ENCODE measurements at places on chromosomes 7 and 10.

GRCh38 chr7:120927454-120928103, 23.0 kb upstream of the ING3 start:
- no peak for DNase-seq

DNA sequence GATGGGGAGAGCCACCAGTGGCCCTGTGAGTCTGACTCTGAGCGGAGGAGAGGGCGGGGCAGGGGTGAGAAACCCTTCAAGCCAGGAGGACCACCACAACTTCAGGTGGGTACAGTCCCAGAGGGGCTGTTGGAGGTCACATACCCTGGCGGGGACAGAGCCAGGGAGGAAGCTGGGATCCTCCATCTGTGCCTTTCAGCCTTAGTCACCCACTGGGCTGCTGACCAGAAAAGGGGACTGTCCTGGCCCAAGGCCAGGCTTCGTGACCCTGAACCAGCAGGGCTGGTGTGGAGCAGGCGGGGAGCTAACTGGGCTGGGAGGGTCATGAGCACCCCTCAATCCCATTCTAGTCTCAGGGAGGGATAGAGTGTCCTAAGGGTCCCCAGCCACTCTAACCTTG, 1.5 kb upstream of the CALHM3 start:
- peak; percentile 31 for DNase-seq

- no peak for DNase-seq
These were observed 35.3 kb upstream of the TNKS2 start for GRCh38 chr10:91762878-91763277.

GRCh38 chr10:48798481-48799254, 114.0 kb downstream of the WDFY4 start:
- DNase-seq: no peak

GRCh38 chr7:100684534-100685042, 9.5 kb downstream of the GIGYF1 start:
- DNase-seq: no peak

DNA sequence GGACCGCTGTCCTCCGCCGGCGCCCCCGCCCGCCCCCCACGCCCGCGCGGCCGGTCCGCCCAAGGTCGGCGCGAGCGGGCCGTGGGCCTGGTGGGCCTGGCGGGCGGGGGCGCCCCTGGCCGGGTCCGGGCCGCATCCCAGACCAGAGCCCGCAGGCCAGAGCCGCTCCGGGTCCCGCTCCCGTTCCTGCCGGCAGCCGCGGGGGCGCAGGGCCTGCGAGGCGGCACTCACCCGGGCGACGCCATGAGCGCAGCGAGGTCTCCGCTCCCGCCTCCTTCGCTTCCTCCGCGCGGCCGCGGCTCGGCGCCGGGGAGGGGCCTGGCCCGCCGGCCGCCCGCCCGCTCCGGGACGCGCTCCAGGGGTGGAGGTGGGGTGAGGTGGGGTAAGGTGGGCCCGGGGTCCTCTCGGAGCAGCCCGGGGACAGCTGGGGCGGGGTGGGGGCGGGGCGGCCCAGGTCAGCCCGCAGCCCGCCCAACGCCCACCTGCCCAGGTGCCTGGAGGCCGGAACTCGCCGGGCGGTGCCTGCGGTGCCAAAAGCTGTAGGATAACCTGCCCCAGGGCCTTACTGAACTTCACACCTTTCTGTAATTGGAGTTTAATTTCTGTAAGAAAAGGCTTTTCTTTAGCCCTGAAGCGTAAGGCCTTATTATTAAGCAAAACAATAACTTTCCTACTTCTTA, at the start of gene URGCP:
Gene URGCP (minus strand): TSS at position 266 of the 680 bp plus-strand sequence. CDS start 21 bp downstream, at position 245.
- peak; percentile 29 for DNase-seq

- no peak for DNase-seq
These were observed 49.1 kb downstream of the MTURN start for GRCh38 chr7:30183749-30184369.

DNA sequence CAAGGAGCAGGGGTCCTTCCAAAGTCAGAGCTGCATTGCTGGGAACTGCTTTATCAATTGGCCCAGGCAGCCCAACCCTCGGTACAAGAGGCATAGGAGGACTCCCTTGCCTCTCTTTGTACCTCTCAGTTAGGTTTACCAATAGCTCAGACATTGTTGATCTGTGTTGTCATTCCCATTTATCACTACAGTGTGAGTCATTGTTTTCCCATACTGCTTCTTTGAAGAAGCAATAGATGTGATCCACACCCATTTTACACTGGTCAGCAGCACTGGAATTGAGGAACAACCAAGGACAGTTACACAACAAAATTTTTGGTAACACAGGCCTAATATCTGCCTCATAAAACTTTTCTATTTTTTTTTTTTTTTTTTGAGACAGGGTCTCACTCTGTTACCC, 307.2 kb downstream of the SNX13 start:
- peak; percentile 71 for DNase-seq

DNA sequence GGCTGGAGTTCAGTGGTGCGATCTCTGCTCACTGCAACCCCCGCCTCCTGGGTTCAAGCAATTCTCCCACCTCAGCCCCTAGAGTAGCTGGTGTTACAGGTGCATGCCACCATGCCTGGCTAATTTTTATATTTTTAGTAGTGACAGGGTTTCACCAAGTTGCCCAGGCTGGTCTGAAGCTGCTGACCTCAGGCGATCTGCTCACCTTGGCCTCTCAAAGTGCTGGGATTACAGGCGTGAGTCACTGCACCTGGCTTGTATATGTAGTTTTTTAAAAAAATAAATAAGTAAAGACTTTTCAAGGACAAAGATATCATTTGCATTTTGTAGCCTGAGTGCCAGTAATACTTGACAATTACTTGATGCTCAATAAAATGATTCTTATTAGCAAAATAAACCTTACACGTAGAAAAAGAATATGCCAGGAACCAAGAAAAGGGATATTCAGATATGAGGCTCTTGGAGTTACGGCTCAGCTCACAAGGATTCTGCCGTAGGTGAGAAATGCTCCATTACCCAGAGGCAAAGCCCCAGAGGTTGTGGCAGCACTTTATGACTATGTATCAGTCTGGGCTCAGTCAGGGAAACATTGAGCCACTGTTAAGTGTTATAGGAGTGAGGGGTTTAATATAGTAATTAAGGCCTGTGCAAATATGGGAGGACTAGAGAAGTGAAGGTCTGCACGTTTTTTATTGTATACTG, 98.5 kb downstream of the TPST1 start:
- DNase-seq: no peak

DNA sequence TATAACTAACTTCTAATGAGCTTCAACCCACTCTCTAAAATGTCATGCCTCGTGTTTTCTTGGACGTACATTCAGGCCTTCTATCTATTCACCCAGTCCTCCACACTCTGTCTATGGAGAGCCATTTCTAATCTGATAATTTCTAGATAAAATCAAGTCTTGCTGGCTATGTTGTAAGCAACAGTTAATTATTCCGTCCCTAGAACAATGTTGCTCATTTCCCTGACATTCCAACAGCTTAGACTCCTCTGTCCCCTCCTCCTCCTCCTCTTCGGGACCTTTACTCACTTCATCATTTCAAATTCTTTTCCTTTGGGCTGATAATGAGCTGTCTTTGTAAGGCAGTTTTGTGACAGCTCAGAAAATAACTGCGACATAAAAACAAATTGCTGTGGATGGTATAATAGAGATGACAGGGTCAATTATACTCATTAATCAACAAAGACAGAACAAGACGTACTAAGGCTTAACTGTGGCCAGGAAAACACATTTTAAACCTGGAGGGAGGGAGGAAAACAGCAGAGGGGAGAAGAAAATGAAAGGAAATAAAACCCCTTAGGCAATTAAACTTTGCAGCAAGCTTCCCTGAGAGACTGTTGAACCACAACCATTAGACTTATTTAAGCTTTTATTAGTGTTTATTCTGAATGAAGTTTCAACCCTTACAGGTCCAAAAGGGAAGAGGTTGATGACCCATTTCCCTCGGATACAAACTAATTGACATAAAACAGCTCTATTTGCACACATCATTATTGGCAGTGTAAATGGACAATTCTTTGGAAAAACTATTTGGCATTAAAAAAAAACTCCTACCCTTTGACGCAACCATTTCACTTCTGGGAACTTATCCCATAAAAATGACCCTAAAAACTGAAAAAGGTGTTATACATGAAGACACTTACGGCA, 179.1 kb downstream of the SFMBT2 start:
- DNase-seq: no peak

DNA sequence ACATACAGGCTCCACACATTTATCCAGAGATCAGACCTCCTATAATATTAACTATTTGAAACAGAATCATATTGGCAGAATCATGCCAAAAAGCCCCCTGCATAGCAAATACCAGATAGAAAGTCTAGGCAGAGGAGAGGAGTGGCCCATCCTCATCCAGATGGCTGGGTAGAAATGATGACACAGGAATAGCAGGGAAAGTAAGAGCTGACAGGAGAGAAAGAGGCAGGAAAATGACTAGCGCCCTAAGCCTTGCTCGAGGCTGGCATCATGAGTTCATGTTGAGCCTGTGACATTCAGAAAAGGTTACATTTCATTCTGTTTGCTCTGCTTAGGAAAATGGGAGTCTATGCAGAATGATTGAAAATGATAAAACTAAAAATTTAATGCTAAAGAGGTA, 27.6 kb downstream of the WIPF3 start:
- DNase-seq: no peak

GRCh38 chr10:48282829-48283228, 8.3 kb upstream of the FRMPD2 start:
- DNase-seq: no peak

GRCh38 chr10:1284076-1284475, 227.9 kb downstream of the WDR37 start:
- DNase-seq: no peak

GRCh38 chr10:78465431-78465830, 431.8 kb downstream of the RPS24 start:
- DNase-seq: no peak

DNA sequence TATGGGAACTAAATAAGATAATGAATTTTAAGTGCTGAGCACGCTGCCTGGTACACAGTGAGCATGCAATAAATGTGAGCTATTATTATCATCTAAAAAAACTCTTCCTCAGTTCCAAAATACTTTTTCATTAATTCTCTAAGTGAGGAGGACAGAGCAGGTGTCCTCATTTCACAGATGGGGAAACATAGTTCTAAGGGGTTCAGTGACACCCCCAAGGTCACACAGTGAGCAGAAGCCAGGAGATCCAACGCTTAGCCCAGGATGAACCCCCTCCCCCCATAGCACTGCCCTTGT, 6.8 kb upstream of the RRP12 start:
- DNase-seq: no peak

DNA sequence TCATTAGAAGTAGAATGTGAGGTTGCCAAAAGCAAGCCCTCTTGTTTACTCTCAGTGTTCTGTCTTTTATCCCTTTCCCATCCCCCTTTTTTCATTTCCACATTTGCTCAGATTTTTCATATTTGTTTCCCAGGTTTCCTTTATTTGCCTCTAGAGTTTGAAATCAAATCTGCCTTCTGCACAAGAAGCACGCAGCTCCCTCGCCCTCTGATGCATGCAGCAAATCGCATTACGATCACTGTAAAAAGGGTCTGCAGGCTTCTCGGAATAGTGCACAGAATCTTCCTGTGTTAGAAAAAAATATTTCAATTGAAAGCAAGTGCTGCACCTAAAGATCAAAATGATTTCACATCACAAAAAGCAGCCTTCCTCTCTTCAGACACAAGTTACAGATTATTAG, 129.0 kb downstream of the GPAM start:
- DNase-seq: no peak

DNA sequence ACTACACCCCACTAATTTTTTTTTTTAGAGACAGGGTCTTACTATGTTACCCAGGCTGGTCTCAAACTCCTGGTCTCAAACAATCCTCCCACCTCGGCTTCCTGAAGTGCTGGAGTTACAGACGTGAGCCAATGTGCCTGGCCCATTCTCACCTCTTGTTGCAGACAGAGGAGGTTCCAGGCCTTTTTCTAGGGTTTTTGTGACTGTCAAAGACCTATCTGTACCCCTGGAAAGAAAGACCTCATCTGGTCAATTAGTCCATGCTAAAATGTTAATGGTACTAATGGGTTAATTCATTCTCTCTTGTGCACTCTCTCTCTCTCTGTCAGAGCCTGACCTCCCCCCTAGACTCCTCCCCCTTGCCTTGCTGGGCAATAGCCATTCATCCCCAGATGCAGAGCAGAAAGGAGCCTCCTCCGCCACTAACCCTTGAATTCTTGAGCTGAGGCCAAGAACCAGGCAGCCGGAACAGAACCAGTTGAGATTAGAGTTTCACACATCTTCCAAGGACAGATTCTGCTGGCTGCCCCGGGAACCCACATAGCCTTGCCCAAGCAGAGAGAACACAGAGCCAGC, 209.7 kb downstream of the SKIDA1 start:
- peak; percentile 96 for DNase-seq

- no peak for DNase-seq
These were observed 41.4 kb upstream of the MPP7 start for GRCh38 chr10:28343987-28344895.

- DNase-seq: peak; percentile 75
These were observed 1.1 kb upstream of the KBTBD2 start for GRCh38 chr7:32892521-32893206.

- no peak for DNase-seq
These were observed 22.9 kb upstream of the NEBL start for GRCh38 chr10:20920061-20920460.

GRCh38 chr10:4498711-4499251, 327.2 kb upstream of the AKR1E2 start:
- DNase-seq: peak; percentile 88

DNA sequence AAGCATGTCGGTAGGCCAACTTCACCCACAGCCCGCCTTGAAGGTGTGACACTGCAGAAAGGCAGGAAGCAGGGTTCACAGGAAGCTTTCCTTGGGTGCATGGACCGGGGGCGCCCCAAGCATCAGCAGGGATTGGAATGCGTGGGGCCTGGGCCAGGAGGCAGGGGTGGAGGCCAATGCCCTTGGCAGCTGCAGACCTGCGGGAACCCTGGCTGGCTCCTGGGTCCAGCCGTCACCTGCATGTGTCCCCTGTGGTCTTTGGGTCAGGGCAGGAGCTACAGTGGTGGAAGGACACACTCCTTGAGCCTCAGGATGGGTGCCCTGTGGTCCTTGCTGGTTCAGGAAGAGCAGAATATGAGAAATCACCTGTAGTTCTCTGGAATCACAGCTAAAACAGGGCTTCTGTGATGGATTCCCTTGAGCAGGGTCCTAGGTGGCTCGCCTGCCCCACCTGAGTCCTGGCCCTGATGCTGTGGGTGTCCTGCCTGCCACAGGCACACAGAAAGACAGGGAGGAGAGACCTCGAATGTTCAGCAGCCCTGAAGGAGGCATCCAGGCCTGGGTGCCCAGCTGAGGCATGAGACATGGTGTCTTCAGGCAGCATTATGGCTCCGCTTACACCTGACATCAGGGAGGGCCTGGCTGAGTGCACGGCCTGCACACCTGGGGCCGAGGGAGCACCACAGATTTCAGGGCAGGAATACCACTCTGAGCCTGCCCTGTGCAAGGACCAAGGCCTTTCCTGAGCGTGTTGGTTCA, 15.1 kb downstream of the ANTXRL start:
- DNase-seq: no peak

- DNase-seq: no peak
These were observed 150.8 kb downstream of the NSUN6 start for GRCh38 chr10:18500576-18500975.

GRCh38 chr7:25391295-25391861, 163.1 kb upstream of the NPVF start:
- DNase-seq: peak; percentile 48

GRCh38 chr10:4101918-4102654, 317.1 kb upstream of the KLF6 start:
- no peak for DNase-seq

Data from fibroblast of pulmonary artery (primary cell).